ENCODE measurements at places on chromosomes 2 and 18.

GRCh38 chr2:171341394-171342066 lies 92.3 kb downstream of the METTL8 start:
- no peak for DNase-seq

DNA sequence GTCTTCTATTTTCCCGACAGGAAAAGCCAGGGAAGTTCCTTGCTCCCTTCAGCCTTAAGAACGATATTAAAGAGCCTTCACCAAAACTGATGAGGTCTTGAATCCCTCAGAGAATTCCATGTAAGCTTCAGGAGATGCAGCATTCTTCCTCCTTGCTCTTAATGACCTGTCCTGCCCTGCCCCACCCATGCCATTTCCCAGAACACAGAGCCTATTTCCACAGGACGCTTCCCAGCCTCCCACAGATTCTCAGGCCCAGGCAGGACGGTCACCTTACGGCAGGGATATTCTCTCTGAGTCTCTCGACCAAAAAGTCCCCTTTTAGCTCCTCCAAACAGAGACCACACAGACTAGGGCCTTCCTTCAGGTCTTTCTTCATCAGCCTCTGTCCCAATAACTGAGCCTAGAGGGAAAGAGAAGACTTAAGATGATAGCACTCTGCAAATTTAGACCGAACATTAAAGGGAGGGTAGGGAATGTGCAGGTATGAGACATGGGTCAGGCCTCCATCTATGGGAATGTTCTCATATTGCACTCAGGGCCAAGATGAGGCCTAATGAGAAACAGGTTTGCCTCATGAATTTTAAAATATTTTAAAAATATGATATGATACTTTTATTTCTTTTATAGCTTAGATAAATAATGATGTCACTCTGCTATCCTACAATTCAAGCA lies 62.1 kb downstream of the COBLL1 start:
- DNase-seq, result no peak

DNA sequence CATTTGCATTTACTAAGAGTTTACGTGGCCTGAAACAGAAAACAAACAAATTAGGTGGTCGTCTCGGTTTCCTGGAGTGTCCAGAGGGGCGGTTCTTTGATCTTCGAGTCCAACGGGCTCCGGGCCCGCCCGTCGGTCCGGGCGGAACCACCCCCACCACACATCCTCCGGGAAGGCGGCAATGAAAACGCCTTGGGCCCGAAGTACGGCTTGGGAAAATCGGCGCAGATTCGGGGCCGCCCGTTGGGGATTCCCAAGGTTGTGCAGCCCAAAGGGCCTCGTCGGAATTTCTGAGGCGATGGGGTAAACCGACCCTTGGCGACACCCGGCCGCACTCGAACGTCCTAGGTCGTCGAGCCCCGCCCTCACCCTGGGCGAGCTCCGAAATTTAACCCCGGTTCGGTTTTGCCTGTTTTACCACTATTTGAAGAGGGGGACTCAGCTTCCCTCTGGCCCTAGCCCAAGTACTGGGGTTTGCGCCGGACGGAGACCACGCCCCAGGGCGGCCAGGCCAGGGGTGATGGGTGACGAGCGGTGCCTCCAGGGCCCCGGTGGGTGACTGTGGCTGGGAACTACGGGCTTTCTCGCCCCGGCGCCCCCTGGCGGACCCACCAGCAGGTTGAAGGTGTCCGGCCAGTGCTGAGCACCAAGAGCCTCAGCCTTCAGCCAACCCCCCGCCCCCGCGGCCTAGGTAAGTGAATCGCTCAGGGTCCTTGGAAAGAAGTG lies 1.9 kb upstream of the CFAP53 start:
- no peak for DNase-seq

- peak; percentile 79 for DNase-seq
Observed at GRCh38 chr2:85551698-85552678, 9.3 kb downstream of the GGCX start.

DNA sequence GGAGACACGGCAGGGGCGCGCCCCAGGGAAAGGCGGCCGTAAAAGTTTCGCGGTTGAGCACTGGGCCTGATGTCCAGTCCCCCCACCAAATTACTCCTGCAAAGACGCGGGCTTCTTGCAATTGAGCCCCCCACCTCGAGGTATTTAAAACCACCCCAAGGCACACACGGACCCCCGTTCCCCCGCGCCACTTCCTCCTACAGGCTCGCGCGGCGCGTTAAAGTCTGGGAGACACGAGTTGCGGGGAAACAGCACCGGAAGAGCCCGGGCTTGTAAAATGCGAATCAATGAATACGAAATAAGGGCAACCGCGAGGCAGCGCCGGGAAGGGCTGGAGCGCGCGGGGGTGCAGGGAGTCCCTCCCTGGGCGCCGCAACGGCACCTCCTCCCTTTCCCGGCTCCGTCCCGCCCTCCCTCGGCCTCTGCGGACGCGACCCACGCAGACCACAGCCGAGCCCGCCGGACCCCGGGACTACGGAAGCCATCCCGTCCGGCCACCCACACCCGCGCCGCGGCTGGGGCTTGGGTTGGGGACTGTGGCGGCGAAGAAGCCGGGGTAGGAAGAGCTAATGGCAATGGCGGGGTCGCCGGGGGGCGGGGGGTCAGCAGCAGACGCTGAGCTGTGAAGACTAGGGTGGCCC lies 918 bp upstream of the NETO1 start:
- DNase-seq, result no peak

GRCh38 chr2:240289701-240290431 lies 145.6 kb upstream of the GPC1 start:
- no peak for DNase-seq

DNA sequence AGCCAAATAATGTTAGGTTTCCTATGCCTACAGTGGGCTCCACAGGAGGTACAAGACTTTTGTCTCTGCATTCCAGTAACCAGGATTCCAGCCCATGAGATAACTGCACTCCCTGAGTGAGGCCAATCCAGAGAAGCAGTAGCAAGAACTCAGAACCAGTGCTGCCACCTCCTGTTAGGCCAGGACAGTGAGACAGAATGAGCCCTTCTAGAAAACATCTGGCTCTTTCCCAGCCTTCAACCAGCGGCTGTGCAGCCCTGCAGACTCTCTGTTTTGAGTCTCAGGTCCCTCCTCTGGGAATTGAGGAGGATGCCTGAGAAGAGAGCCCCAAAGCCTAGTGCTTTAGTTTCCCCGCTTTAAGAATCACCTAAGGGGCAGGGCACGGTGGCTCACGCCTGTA lies 44.2 kb downstream of the ARID5A start:
- DNase-seq, result no peak

DNA sequence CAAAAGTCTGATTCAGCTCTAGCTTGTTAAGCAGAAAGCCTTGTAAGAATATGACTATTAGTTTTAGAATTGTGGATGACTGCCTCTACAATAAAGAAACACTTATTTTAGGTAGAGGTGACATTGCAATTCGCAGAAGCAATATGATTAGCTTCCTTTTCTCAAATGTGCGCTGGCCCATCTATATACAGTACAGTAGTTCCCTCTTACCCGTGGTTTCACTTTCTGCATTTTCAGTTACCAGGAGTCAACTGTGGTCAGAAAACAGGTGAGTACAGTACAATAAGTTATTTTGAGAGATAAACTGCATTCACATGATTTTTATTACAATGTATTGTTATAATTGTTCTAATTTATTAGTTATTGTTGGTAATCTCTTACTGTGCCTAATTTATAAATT lies 405.1 kb downstream of the GPD2 start:
- DNase-seq, result no peak

DNA sequence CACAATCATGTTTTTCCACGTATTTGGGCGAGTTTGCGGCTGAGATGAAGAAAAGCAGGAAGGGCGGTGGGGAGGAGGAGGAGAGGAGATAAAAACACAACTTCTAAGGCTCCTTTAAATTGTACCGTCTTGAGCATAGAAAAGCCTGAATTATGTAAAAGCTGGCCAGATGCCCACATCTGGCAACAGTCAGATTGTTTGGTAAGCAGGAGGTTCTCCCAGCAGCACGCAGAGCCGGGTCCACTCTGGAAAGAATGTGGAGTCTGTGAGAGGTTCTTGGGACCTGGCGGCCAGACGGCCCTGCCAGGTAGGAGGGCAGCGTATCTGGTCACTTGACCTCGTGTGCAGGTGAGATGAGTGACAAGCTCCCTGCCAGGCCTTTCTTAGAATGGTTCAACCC lies 215.3 kb upstream of the APCDD1 start:
- no peak for DNase-seq

DNA sequence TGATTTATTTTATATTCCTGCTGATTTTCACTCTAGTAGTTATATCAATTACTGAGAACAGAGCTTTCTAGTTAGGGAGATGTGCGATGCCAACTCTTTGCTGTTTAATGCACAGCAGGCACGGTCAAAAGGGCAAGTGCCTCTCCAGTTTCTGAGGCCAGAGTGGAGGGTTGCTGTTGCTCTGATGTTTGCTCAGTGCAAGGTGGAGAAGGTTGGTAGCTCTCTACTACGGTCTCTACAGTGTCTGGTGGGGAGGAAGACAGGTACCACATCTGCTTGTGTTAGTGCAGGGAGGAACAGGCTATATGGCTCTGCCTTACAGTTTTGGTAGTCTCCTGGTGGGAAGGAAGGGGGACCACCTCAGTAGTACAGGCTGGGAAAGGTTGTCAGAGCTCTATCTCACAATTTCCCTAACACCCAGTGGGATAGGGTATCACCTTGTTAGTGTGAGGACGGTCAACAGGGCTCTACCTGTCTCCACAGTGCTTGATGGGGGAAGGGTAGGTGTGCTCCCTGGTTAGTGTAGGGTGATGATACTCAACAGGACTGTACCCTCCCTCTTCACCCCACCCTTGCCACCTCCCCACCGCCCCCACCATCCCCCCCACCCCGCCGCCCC lies 85.9 kb downstream of the FANCL start:
- DNase-seq, result no peak

GRCh38 chr2:12066986-12067385 lies 320.6 kb downstream of the LPIN1 start:
- no peak for DNase-seq

GRCh38 chr2:240147911-240148587 lies 7.6 kb upstream of the OTOS start:
- DNase-seq, result no peak

- no peak for DNase-seq
Observed at GRCh38 chr18:5419030-5419429, 123.5 kb upstream of the ZBTB14 start.

DNA sequence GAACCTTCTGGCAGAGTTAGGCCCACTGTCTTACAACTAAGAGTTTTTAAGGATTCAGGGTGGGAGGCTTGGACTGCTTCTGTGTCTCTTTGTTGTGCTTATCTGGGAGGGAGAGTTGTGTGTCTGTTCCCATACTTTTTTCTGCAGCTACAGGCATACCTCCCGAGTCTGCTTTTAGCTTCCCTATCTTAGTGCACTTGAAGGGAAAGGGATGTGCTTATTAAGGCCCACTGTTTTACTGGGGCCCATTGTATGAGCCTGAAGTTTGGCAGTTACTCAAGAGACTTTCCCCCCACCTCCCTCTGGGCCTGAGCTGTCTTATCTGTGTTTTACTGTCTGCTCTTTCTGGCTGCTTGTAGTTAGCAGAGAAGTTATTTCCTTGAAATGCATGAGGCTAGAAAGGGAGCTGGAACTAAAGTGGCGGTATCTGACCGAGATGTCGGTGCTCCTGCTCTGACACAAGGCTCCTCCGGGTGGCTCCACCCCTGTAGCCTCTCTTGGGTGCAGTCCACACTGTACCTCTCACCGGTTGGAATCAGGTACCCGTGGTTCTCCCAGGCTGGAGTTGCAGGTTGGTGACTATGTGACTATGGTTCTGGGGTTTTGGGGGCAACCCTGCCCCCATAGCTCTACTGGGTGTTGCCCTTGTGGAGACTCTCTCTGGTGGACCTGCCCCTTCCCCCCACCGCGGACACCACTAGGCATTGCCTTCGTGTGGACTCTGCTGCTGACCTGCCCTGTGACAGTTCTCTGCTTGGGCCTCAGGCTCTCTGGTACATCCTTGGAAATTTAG lies 12.9 kb downstream of the UBR3 start:
- DNase-seq, result no peak

GRCh38 chr18:61669320-61669719 lies 223.5 kb downstream of the RNF152 start:
- no peak for DNase-seq

GRCh38 chr18:58866773-58867150 lies 2.1 kb downstream of the ZNF532 start:
- no peak for DNase-seq

- no peak for DNase-seq
Observed at GRCh38 chr18:37421341-37422077, 144.1 kb downstream of the CELF4 start.

DNA sequence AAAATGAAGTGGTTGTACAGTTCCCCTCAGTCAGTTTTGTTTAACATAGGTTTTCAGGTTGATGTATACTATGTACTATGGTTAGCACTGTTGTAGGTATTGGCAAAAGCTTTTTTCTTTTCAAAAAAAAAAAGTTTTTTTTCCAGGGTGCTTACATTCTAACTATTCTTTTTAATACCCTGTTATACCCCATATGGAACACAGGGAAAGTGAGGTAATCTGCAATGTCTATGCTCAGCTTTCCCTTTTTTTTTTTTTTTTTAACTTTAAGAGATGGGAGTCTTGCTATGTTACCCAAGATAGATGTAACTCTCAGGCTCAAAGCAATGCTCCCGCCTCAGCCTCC lies 590 bp upstream of the CCDC138 start:
- DNase-seq, result no peak

DNA sequence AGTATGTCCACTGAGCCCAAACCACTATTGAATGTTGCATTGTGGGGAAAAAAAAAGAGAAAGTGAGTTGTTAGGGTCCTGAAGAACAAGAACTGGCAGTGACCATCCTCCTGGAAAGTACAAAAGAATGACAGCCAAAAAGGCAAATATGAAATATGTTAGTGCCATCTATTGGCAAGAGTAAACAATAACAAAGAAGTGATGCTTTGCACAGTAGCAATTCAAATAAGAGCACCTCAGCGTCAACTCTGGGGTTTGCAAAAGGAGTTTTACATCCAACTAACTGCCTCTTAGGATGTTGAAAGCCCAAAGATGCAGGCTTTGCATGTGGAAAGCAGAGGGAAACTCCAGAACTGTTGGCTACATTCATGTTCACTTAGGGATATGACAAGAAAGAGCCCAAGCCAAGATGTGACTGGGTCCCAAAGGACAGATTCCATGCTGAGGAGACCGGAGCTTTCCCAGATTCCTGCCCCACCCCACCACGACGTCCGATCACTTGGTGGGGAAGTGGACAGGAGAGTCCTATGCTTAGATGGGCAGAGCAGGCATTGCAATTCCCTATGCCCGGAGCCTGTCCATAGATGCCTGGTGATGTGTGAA lies 15.6 kb downstream of the TRABD2A start:
- no peak for DNase-seq

Measured in activated CD8-positive, alpha-beta memory T cell treated with anti-CD3 and anti-CD28 coated beads for 1 hour (primary cell).